Central memory CD8-positive, alpha-beta T cell (primary cell): ENCODE measurements at places on chromosomes 1 and 21.

DNA sequence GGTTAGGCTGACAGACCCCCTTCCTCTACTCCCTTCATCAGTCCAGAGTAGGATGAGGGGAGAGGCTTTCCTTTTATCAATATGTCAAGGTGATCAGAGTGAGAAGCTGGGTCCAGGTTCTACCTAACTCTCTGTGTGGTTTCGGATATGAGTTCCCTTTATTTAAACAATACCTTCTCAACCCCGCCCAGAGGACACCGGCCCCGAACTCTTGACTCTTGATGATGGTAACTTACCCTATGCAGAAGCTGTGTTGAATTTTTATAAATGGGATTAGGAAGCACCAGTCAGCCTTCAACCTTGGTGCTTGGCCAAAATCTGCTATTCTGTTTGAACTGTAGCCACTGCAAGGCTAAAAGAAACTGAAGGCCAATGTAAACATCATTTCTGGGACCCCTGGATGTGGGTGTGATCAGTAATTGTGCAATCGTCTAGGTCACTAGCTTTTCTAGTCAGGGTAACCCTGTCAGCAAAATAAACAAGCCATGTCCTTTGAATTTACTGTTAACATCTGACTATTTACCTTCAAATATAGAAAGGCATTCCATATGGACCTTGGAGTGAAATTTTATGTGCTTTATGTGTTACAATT lies 398.3 kb downstream of the SEC16B start:
- no peak overlapping the region for H3K4me3 ChIP-seq
- H3K27me3 ChIP-seq = no peaks in the 10 kb centered on the region

GRCh38 chr1:201454608-201455007 lies 14.4 kb downstream of the PHLDA3 start:
- no peak overlapping the region for H3K4me3 ChIP-seq
- no peak for DNase-seq
- no peaks in the 10 kb centered on the region for H3K4me1 ChIP-seq
- H3K27me3 ChIP-seq = peaks cover 27% of the 10 kb centered on the region

DNA sequence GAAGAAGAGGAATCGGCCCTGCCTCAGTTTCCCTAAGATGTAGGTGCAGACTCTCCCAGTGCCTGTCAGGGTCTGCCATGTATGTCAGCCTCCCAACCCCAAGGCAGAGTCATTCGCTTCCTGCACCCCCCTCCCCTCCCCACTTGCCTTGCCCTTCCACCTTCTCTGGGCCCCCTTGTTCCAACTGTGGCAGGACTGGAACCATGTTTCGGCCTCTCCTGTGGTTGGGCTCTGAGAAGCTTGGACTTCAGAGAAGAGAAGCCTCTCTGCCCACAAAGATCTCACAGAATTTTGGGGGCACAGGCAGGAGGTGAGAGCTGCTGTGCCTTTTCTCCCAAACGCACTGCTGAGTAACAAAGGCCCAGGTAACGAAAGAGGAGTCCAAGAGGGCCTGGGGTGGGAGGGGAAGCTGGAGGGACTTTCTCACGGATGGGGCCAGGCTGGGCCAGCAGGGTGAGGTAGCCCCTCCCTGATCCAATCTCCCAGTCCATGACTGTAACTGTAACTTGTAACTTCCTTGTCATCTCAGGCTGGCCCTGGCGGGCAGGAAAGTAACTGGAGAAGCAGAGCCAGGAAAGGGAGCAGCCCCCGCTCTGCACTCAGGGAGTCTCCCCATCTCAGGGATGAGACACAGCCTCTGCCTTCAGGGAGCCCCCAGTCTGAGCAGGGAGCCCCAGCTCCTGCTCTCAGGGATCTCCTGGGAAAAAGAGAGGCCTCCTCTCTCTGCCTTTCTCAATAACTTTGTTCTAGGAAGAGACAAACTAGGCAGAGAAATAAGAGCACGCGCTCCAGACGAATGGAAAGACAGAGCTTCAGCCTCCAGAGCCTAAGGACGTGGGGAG lies 11.3 kb downstream of the CRABP2 start:
- no peaks in the 10 kb centered on the region for H3K36me3 ChIP-seq
- H3K4me3 ChIP-seq = no peak overlapping the region
- H3K27ac ChIP-seq = peak overlapping the region; percentile 42
- DNase-seq = no peak
- peaks cover 87% of the 10 kb centered on the region for H3K27me3 ChIP-seq

- no peak for DNase-seq
- no peak overlapping the region for H3K27ac ChIP-seq
- peaks cover 3% of the 10 kb centered on the region for H3K36me3 ChIP-seq
- no peak overlapping the region for H3K4me3 ChIP-seq
These were observed 2.5 kb downstream of the DISC1 start for GRCh38 chr1:231629132-231629531.

DNA sequence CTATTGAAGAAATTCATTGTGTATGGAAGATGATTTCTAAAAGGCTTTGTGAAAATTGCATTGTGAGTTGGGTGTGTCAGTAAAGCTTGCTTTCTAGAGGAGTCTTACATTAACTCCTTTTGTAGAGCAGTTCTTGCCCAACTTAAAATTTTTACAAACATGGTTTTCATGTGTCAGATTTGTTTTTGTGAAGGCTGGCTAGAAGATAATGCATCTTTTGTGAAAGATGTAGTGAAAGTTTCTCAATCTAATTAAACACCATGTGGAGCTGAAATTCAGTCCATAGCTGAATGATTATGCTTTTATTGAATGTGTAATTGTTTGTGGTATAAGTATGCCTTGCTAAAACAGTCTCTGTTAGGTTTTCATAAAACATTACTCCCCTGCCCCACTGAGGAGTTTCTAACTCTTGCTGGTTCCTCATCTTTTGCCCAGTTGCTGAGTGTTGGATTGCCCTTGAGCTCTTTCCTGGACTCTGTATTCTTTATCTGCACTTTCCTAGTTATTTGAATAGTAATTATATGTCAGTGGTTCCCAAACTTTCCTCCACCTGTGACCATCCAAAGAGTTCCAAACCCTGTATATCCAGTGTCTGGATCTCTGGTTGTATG lies 38.0 kb downstream of the KCTD3 start:
- no peak overlapping the region for H3K27ac ChIP-seq
- no peaks in the 10 kb centered on the region for H3K27me3 ChIP-seq
- no peaks in the 10 kb centered on the region for H3K36me3 ChIP-seq
- H3K4me3 ChIP-seq = no peak overlapping the region
- H3K4me1 ChIP-seq = no peaks in the 10 kb centered on the region

GRCh38 chr1:213829780-213830179 lies 158.0 kb upstream of the PROX1 start:
- H3K27ac ChIP-seq = no peak overlapping the region
- no peaks in the 10 kb centered on the region for H3K36me3 ChIP-seq
- H3K27me3 ChIP-seq = no peaks in the 10 kb centered on the region
- no peak for DNase-seq
- no peak overlapping the region for H3K4me3 ChIP-seq
- H3K4me1 ChIP-seq = no peaks in the 10 kb centered on the region

DNA sequence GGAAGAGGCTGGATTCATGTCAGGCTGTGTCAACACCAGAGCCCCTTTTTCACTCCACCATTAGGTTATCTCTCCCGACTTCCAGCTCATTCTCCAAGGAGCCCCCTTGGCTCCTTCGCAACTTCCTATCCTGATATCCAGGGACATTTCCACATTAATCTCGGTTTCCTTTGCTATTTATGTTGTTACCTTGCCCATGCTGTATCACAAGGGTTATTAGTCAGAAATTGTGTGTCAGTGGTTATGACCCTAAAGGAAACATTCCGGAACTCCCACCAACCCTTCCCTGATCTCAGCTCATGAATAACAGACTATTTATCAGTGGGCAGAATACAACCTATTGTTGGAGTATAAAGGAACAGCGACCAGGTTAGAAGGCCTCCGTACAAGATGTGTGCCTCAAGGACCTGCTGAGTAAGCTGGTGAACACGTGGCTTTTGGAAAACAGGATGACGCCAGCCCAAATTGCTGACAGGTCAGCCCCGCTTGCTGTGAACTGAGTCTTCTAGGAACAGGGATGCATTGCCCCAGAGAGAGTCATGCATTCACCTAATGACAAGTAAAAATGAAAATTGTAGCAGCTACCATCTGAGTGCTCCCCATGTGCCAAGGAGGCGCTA lies 121.5 kb downstream of the PLPP3 start:
- no peak overlapping the region for H3K4me3 ChIP-seq
- DNase-seq = no peak
- no peak overlapping the region for H3K27ac ChIP-seq
- H3K27me3 ChIP-seq = peaks cover 9% of the 10 kb centered on the region
- no peaks in the 10 kb centered on the region for H3K4me1 ChIP-seq

- no peaks in the 10 kb centered on the region for H3K36me3 ChIP-seq
- H3K4me1 ChIP-seq = no peaks in the 10 kb centered on the region
- H3K27me3 ChIP-seq = peaks cover 77% of the 10 kb centered on the region
- H3K27ac ChIP-seq = no peak overlapping the region
- no peak overlapping the region for H3K4me3 ChIP-seq
These were observed 14.6 kb downstream of the KIF26B start for GRCh38 chr1:245169376-245169775.

GRCh38 chr1:191912517-191912916 lies 245.7 kb upstream of the RGS18 start:
- no peak for DNase-seq
- H3K4me1 ChIP-seq = no peaks in the 10 kb centered on the region
- no peak overlapping the region for H3K4me3 ChIP-seq
- no peaks in the 10 kb centered on the region for H3K27me3 ChIP-seq
- H3K27ac ChIP-seq = no peak overlapping the region

DNA sequence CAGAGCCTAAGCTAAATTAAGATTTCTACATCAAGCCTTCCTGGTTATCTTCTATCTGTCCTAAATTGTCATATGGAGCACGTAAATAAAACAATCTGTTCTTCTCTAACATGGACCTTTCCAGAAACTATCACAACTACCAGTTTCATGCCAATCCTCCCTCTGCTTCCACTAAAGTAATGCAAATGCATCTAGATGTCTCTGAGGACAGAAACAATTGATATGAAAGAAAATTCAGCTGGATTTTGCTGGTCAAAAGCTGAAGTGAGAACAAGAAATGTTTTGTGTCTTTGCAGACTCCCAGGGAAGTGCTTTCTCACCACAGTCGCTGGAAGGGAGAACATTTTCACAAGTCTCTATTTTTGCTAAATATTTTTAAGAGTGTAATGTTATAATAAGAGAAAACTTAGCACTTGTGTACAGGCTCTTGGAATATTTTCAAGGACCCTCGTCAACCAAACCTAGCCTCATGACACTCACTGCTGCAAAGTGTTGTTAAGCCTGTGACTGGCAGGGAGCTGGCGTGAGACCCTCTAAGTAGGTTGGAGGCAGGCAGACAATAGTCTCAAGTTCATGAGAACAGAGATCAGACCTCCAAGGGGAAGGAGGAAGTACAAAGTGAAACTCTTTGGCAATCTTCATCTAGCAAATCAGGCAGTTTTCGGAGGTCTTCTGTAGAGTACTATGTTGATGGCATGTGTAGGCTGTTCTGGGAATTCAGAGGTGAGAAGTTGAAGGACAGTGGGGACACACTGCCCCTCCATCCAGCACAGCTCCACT lies 38.8 kb downstream of the DNASE2B start:
- peaks cover 1% of the 10 kb centered on the region for H3K36me3 ChIP-seq
- no peaks in the 10 kb centered on the region for H3K4me1 ChIP-seq
- DNase-seq = no peak

- no peak for DNase-seq
- H3K27me3 ChIP-seq = peaks cover 47% of the 10 kb centered on the region
- peaks cover 2% of the 10 kb centered on the region for H3K36me3 ChIP-seq
- H3K4me1 ChIP-seq = no peaks in the 10 kb centered on the region
These were observed 64.1 kb downstream of the ACTL8 start for GRCh38 chr1:17819129-17819802.

DNA sequence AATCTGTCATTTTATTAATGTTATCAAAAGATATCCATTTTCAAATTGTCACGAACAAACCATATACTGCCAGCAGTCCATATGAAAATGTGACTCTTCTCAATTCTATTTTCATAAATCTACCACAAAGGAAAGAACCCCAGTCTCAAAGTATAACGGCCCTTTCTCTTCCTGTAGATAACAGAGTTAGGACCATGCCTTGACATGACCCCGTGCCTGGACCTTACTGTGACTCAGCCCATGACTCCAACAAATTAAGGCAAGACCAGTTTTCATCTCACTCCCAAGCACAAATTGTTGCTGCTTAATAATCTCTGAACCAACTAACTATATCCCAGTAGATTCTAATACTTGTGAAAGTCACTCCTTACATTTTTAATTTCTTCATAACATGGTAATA lies 124.4 kb upstream of the NFIA start:
- no peaks in the 10 kb centered on the region for H3K4me1 ChIP-seq
- no peaks in the 10 kb centered on the region for H3K36me3 ChIP-seq
- no peak overlapping the region for H3K27ac ChIP-seq
- H3K4me3 ChIP-seq = no peak overlapping the region
- H3K27me3 ChIP-seq = peaks cover 62% of the 10 kb centered on the region
